ENCODE measurements at places on chromosomes 2 and 18.

GRCh38 chr18:51151568-51152511, 45.6 kb downstream of the MEX3C start:
- DNase-seq: no peak

DNA sequence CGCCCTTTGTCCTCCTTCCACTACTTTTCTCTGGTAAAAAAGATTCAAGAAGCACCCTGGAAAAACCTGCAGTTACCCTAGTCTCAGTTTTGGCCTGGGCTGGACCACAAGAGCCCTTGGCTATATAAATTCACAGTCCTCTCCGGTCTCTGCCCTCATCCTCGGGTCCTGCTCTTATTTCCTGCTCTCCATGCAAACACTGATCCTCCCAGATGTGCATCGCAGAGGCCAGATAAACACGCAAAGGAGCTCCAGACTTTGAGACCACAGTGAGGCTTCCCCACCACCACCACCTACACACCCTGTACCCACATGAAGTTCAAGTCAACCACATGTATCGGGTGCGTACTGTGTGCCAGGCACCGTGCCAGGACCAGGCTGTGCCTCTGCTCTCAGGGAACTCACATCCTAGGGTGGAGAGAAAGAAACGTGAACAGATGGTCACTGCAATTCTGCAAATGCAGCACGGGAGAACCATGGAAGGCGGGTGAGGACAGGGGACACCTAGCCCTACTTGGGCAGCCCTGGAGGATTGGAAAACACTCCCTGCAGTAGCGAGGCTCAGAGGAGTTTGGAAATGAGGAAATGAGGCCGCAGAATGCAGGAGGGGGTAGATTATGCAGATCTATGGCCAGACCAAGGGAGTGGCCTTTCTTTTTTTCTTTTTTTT, 7.4 kb downstream of the CTDSP1 start:
- DNase-seq: peak; percentile 82

GRCh38 chr2:59594671-59595222, 958.7 kb downstream of the BCL11A start:
- DNase-seq: no peak

DNA sequence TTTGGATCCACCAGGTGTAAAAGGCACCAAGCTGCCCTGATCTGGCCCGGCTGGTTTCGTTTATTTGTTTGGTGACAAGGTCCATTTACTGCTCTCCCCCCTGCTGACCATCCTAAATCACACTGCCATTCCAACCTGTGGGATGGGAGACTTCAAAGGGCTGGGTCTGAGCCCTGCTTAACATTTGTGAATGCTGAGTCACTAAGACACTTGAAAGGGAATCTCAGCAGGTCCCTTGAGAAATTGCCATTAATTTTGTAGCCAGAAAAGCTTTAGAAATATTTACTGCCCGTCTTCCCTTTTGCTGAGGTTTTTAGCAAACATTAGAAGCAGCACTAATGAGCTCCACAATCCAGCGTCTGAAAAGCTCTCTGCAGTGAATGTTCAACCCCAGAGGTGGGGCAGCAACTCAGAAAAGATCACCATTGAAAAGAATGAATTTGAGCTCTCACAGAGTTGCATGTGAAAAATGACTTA, 133.8 kb downstream of the ARL4C start:
- peak; percentile 76 for DNase-seq

DNA sequence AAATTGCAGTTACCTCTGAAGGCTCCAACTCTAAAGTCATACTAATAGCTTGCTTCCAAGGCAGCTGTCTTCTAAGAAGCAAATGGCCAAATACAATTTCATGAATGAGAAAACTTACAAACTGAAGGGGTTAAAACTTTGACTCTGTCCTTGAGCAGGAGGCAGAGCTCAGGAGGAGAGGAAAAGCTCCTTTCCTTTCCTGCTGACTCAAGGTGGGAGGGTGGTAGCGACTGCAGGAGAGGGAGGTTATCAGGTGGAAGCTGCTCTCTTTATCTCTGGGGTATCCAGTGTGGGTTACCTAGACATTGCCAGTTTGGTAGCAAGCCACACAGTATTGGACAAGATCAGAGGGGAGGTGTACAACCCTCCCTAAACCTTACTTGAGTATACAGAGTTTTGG, 2.7 kb upstream of the EFEMP1 start:
- no peak for DNase-seq
